Left ventricle myocardium superior (tissue), 1 donor: ENCODE measurements at places on chromosomes 6 and 20.

DNA sequence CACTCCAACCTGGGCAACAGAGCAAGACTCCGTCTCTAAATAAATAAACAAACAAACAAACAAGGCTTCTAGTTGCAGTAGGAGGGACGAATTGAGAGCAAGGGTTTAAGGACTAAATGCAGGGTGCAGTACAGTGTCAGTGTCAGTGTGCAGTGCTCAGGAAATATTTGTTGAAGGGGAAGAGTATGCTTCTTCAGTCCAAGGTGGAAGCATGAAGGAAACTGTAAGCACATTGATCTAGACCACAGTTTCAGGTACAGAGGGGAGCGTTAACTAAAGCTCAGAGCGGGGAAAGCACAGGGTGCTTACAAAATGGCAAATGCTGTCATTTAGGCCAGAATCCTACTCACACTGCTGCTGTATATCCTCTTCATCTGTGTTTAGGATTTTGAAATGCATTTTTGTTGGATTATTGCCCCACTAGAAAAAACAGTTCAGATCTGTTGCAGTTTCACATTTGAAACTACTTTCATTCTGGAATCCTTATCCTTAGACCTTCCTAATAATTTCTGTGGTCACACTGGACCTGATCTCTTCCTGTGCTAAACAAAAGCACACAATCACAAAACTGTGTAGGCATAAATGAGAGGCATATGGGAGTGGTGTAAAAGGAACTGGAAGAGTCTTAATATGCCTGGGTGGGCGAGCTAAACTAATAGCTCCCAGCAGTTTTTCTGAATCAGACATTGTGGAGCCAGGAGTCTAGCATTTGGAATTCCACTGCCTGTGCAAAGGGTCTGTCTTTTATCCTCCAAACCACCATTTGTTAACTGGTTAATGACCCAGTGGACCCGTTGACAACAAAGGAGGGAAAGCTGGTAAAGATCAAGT lies 41.4 kb downstream of the CBFA2T2 start:
- no peak for DNase-seq

DNA sequence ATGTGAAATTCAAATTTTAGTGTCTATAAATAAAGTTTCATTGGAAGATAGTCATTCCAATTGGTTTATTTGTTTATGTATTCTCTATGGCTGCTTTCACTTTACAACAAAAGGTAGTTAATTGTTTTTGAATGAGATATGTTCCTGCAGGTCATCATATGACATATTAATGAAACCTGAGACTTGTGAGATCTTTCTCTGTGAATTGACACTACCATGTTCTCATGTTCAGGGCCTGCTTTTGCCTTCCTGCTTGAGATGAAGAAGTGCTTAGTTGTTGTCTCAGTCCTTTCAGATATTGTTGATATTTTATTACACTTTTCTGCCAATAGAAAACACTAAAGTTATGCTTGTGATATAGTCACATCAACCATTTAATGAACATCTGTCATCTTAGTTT lies 132.5 kb downstream of the UTRN start:
- DNase-seq = no peak

GRCh38 chr20:14848806-14849205 lies 511.4 kb upstream of the FLRT3 start:
- no peak for DNase-seq

DNA sequence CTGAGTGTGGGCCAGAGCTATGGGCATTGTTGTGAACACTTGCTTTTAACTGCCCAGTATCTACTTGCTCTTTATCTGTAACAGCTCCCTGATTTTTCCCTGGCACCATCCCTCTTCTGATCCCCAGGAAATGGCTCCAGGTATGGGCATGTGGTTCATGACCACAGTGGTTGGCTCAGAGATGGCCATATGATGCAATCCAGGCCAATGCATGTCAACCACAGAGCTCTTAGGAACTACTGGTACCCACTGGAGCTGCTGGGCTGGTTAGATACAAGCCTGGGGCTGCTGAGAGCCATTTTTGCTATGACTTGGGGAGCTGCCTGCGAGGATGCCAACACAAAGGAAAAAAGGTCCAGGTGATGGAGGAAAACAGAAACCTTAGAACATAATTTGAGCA lies 55.6 kb downstream of the KCNB1 start:
- no peak for DNase-seq

DNA sequence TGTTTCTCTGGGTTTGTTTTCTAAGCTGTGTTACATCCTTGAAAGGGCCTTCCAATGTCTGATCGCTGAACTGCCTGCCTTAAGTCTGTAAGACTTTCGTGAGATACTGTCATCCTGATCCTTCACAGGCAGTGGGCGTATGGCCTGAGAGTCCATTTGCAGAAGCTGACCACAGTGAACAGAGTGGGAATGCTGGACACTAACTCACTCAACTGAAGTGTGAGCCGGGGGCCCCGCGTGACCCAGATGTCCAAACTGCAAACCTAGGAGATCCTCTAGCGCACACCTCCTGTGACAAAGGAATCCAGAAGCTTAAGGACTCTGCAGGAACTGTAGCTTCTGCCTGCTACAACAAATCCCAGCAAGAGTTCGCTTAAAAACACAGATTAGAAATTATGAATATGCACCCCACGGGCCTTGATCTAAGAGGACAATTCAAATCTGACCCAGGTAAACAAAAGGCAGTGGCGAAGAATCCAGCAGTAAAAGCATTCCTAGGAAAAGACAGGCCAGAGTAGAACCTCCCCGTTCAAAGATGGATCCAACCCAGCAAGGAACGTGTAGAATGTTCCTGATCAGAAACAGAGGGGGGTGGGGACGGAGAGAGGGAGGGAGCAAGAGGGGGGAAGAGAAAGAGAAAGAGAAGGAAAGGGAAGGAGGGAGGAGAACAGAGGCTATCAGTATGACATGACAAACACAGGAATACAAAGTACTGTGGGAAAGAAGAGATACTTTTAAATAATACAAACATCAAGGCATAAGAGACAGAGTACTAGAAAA lies 135.0 kb upstream of the AFDN start:
- DNase-seq = no peak

DNA sequence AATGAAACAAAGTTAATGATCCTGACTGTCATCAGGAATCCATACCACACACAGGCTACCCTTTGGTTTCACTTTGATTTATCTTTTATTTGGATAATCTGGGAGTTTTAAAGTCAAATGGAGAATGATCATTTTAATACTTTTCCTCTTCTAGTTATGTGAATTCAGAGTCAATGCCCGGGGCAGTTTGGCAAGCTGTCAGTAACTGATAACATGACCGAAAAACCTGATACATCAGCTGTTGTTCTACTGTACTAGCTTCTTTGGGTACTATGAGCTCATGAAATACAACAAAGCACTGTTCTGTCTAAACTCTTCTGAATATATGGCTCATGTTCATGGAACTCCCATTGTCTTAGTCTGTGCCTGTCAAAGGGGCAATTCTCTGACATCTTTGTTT lies 30.2 kb downstream of the KLHL31 start:
- DNase-seq = no peak

DNA sequence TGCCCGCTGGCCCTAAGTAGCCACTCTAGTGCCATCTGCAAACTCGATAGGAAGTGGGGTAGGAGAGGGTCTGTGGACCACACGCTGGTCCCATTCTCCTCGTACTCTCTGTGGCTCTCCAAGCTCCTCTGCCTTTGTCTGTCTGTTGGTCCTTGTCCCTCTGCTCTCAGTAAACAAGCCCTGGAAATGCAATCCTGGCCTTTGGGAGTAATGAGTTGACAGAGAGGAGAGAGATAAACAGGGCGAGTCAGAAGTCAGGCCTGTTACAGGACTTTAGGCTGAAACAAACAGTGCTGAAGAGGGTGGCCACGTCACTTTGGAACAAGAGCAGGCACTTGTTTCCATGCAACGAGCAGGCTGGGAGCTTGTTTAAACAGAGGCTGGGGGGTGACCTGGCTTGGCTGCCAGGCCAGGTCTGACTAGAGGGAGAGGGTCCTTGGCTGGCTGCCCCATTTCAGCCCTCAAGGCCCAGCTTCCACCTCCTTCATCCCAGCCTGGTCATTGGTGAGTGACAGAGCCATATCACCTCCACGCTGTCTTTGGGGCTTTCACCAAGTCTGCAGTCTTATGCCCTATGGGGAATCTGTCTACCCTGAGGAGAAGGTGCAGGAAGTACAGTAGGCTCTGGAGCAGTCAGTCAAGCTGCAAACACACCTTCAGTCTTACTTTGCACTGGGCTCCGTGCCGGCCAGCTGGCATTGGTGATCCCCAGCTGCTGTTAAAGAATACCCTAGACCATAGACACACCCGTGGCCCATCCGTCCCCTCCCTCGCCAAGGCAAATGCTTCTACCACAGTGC lies 22.6 kb downstream of the FOXP4 start:
- DNase-seq = no peak

GRCh38 chr6:6795393-6795792 lies 206.9 kb downstream of the LY86 start:
- DNase-seq = no peak

GRCh38 chr20:1391640-1392442 lies 1.0 kb downstream of the FKBP1A start:
- no peak for DNase-seq
